ENCODE measurements at places on chromosomes 2 and 18.

- peak; percentile 49 for DNase-seq
Measured at GRCh38 chr2:223123855-223124610, 72.0 kb downstream of the KCNE4 start.

DNA sequence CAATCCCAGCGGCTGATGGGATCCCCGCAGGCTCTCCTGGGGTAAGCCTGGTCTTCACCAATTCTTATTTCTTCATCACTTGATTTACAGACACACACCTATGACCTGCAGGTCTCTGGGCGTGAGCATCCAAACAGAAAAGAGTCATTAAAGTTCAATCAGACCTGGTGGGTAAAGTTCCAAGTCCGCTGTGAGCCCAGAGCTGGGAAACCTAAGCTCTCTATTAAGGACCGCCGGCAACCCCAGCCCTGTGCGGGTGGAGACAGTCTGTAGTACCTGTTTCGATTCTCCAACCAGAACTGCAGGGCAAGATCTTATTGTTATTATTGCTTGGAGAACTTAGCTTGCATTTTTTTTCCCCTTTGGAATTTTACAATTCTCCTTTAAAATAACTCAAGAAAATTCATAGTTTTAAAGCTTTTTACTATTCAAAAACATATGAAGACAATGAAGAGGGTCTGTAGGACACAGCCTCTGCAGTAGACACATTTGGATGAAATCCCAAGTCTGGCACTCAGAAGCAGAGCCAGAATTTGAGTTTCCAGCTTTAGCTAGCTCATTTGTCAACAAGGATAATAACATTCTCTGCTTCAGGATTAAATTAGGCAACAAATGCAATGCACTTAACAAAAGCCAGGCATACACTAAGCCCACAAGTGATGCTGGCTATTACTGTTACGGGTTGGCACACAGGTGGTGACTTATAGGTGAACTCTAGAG, 376.4 kb downstream of the INSIG2 start:
- DNase-seq: no peak

DNA sequence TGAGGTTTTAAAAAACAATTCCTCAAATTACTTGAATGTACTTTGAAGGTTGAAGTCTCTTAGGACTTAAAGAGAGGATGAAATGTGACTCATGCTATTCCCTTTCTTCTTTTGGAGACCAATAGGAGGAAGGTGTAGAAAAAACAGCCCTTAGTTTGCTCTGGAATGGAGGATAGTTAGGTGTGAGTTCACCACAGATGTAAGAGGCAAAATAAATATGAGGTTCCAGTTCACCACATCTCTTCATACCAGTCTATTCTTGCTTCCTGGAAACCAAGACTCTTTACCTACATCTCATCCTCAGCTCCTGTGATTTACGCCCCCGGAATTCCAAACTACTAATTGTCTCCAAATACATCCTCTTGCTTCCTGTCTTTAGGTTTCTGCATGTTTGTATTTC, 77.5 kb upstream of the TTC21B start:
- no peak for DNase-seq

GRCh38 chr2:101341901-101342624, 33.6 kb upstream of the RNF149 start:
- DNase-seq: peak; percentile 78

- no peak for DNase-seq
Measured at GRCh38 chr2:127170021-127170420, 50.1 kb downstream of the CYP27C1 start.

GRCh38 chr18:35983818-35984217, 11.3 kb downstream of the RMP24 start:
- DNase-seq: no peak

GRCh38 chr18:77124452-77124922, 8.1 kb downstream of the MBP start:
- peak; percentile 34 for DNase-seq

DNA sequence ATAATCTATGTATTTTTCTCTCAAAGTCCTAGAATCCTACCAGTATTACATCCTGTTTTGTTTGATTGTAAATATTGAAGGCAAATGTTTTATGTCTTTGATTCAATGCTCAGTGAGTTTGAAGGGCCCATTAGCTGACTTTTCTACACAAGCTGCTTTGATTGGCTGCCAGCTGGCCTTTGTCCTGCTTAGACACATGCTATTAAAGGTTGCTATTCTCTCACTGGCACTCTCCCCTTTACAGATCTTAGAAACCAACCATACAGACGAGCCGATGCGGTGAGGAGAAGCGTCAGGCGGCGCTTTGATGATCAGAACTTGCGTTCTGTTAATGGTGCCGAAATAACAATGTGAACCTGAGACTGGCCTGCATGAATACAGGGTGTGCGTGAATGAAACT, 69.7 kb downstream of the PRPF40A start:
- DNase-seq: no peak

DNA sequence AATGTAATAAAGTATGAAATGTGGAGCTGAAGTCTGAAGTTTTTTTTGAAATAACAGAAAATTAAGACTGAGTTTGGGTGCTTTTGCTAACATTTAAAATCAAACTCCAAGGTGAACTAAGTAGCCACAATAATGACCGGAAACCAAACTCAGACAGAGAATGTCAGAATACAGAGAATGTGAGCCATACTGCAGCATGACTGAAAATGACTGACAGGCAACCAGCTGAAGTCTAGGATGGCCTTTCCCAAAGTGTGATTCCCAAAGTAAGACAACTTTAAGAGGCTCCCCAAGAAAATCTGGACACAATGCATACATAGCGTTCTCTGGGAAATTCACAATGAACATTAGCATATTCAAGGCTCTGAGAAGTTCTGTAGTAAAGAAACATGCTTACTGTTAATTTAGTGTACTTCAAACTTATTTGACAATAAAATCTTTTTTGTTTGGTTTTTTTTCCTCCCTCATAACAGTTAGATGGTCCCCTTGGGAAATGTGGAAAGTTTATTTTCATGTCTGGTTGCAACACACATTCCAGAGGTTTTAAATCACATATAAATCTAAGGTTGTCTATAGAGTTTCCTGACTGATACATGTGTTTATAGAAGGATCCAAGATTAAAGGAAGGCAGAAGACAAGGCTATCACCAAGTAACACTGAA, 28.6 kb downstream of the PLA2R1 start:
- DNase-seq: no peak

DNA sequence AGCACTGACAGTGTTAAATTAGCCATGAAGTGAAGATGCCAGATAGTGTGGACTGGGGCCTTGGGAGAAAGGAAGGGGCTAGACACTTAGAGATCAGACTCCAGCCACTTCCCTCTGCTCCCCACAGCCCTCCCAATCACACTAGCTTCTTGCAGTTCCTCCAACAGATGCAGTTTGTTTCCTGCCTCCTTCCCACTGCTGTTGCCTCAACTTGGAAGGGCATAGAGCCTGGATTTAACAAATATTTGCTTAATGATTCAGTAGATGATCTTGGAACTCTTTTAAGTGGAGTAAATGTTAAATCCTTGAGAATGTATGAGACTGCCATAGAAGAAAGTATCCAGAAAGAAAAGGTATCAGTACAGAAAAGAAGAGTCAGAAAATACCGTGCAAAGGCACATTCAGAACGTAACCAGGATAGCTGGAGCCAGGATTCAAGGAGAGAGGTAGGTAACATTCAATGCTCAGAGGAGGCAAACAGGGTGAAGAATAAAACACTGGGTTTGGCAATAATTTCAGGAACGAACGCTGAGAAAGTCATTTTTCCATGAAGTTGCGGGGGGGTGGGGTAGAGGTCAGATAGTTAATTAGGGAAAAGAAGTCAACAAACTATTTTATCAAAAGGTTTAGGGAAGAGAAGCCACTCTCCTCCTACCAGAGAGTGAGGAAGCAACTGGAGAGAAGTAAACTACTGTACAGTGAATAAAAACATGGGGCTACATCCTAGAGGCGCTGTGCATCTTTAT, 1.3 kb upstream of the BZW1 start:
- DNase-seq: no peak

- peak; percentile 94 for DNase-seq
Measured at GRCh38 chr18:77054606-77055428, 77.8 kb downstream of the MBP start.

DNA sequence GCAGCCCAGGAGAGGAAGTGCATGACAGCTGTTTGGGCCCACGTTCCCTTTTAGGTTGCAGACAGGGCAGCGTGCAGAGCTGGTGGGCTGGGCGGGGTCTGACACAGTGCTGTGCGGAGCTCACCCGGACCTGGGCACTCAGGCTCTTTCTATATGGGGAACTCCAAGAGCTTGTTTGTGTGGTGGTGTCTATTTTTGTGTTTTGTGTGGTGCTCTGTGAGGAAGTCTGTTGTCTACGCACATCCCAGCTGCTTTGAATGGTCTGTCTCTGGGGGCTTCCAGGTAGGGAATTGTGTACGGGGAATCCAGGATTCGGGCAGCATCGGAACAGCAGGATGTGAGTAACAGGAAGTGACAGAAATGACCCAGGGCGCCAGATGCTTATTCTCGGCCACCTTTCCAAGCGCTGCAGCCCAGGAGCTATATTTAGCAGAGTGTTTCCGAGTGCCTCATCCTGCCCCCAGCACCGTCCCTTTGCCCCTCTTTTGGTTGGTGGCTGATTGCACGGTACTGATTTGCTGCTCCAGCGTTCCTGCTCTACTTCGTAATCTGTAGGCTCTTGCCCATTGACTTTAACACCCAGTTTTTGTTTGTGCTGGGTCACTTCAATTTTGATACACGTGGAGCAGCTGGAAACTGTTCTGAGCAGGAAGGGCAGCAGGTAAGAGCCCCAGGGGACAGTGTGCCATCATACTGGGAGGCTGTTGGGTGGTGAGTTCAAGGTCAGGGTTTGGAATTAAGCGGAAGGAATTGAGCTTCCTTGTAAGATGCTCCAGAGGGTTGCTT, 64.7 kb downstream of the DGKD start:
- no peak for DNase-seq

DNA sequence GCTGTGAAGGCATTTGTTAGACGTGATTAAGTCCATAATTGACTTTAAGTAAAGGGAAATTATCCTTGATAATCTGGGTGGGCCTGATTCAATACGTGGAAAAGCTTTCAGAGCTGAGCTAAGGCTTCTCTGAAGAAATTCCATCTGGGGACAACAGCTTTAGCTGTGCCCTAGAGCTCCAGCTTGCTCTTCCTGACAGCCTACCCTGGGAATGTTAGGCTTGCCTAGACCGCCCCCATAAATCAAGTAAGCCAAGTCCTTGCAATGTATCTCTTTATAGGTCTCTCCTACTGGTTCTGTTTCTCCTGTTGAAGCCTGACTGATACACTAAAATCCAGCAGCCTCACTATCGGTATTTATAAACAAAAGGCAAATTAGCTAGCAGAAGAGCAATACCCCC, 160.0 kb downstream of the STK39 start:
- no peak for DNase-seq

DNA sequence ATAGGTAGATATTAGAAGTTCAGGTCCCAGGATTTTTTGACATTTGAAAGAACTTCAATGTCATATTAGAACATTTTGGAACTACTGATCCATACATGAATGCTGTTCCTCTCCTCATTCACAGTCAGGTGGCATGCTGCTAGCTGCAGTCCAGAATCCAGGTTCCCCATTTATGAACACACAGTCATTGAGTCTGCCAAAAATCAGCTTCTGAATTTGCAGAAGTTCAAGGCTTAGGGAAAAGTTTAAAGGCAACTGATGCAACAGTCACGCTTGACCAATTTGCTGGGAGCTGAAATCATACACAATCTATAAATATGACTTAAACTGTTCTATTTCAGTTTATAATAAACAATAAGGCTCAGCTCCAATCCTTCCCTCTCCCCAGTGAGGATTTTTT, 17.3 kb upstream of the TTR start:
- DNase-seq: no peak

GRCh38 chr2:174844295-174844708, 80.0 kb upstream of the CHRNA1 start:
- DNase-seq: no peak

DNA sequence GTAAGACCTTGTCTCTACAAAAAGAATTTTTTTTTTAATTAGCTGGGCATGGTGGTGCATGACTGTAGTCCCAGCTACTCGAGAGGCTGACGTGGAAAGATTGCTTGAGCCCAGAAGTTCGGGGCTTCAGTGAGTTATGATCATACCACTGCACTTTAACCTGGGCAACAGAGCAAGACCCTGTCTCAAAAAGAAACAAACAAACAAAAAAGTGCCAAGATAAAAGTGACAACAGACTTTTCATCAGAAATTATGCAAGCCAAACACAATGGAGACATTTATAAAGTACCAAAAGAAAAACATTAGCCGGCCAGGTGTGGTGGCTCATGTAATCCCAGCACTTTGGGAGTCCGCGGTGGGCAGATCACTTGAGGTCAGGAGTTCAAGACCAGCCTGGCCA, 26.7 kb downstream of the HADHA start:
- no peak for DNase-seq

DNA sequence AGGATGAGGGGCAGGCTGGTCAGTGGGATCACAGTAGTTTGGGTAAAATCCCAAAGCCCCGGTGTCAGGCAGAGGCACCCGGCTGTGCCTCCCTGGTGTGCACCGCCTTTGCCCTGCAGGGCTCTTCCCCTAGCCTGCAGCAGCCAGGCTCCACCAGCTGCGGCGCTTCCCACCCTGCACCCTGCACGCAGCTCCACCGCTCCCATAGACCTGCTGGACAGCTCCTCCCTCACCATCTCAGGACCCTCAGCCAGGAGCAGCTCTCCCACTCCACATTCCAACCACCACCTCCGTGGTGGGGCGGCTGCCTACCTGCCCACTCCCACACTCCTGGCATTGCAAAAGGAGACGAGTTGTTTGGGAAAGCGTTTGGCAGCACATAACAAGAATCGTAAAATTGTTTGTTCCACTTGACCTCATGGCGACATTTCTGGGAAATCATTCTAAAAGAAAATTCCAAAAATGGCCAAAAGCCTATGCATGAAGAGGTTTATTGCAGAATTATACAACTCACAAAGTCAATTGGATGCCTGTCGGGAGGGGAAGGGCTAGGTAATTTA, 287.4 kb upstream of the HDAC4 start:
- DNase-seq: no peak

DNA sequence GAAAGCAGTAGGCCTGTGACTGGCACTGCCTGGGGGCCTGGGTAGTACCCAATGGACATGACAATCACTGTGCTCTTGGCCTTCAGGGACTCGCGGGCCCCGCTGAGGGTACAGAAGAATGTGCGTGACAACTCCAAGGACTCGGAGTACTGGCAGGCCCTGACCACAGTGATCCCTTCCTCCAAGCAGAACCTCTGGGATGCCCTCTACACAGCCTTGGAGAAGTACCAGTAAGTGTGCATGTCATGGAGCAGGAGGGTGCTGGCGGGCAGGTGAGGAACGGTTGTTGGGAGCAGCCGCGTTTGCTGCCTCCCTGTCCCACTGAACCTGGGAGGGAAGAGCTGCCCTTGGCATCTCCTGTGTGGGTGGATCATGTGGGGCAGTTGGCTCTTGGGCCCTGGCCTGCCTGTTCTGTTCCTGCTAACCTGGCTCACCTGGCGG, 23.3 kb downstream of the OTOF start:
- DNase-seq: no peak

- peak; percentile 10 for DNase-seq
Measured at GRCh38 chr2:100964681-100965169, 37.4 kb upstream of the RPL31 start.

- no peak for DNase-seq
Measured at GRCh38 chr2:221075203-221075602, 496.9 kb downstream of the EPHA4 start.
